ENCODE measurements at places on chromosomes 4 and X.

- no peak for DNase-seq
These were observed 17.0 kb upstream of the WWC2 start for GRCh38 chr4:183082053-183082452.

- no peak for DNase-seq
These were observed 211.9 kb upstream of the PRPS2 start for GRCh38 chrX:12579311-12579710.

DNA sequence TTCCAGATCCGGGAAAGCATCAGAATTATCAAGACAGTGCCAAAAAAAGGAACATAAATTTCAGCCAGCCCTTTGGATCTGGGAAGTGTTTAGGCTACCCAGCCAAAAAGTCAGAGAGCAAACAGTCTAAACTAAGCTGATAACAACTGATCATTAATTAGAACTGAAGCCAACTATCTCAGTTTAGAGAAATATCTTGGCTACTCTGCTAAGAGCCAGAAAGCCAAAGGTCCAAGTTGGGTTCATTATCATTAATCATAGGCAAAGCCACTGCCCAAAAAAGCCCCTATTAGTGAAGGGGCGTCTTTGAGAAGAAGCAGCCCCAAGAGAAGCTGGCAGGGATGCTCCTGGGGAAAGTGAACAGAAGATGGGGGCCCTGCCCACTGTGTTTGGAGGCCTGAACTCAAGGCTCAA lies 37.0 kb upstream of the SHISA3 start:
- DNase-seq: no peak

DNA sequence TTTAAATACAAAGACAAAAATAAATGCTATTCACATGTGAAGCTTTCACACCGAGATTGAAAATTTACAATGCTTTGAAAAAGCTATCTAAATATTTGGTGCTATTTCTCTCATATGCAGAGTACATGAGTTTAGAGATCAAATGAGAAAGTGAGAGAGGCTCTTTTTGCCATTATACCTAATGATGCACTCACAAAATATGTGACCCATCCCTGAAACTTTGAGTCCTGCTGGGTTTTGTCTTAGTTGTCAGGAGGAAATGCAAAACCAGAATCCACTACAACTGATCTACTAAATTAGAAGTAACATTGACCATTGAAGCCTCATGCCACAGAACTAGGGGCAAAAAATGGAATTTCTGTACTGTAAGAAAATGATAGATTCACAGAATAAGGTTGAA lies 251.7 kb downstream of the MAPK10 start:
- DNase-seq: no peak
